ENCODE measurements at places on chromosomes 5 and 9.

GRCh38 chr9:116275418-116276195 lies 122.0 kb downstream of the PAPPA start:
- DNase-seq, result peak; percentile 56

- peak; percentile 69 for DNase-seq
These were observed 45.0 kb downstream of the PRR16 start for GRCh38 chr5:120509053-120509452.

DNA sequence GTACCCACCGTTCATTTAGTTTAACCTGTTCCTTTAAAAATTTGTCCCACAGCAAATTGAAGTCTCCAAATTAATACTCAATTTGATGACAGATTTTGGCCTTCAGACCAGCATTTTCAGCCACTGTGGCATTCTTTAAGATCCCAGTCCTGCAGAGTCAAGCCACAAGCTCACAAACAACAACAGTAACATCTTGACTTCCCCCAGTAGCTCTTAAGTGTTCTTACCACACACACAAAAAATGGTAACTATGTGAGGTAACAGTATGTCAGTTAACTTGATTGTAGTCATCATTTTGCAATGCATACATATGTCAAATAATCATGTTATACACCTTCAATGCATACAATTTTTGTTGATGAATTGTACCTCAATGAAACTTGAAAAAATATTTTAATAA lies 247.9 kb downstream of the LURAP1L start:
- DNase-seq, result no peak

GRCh38 chr9:95724253-95724991 lies 151.1 kb upstream of the ERCC6L2 start:
- no peak for DNase-seq

DNA sequence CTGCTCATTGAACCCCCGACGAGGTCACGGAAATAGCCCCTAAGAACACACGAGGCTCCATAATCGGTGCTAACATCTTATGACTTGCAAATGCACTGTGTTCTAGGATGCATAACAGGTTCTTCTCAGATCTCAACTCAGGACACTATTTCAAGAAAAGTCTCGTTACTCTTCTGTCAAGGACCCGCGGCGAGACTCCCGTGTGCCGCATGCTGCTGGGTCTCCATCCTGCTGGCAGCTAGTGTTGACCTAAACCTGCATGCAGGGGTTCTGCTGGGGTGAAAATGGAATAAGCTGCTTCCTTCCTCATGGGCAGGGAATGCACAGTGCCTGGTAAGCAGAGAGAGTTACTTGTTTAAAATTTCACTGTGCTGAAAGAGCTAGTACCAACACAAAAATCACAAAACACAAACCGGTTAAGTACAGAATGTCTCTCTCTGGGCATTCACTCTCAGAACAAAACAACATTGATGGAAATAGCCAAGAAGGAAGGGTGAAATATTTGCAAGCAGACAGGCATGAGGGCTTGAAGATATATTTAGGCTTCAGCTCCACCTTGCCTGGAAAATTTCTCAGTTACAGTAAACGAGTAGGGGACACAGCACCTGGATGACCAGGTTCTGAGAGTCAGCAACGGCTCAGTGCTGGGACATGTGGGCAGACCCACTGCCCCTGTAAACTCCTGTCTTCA lies 416.5 kb downstream of the GADD45G start:
- DNase-seq, result no peak

GRCh38 chr9:108913391-108913790 lies 20.5 kb downstream of the ELP1 start:
- DNase-seq, result no peak

DNA sequence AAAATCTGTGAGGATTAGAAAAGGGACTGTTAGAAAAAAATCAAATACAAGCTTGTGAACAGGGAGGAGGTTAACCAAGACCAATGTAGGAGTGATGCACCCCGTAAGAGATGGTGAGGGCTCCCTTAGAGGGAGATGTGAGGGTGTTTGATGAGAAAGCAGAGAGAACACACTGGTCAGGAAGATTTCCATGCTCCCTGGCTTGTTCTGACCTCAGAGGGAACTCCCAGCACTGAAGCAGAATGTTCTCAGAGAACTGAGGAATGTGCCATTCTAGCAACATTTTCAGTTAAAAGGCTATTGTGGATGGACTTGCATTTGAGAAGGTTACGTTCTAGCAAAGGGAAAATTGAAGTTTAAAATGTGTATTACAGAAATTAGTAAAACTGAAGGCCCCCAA lies 110.6 kb downstream of the HTR4 start:
- no peak for DNase-seq
